ENCODE measurements at places on chromosomes 11 and 22. TPM values are rescaled to one million over a fixed set of nuclear protein-coding genes. Genes with fewer than 3 reads are reported as not detected.

Gene BDNF
- total RNA-seq = 8.7 TPM

Gene RAG1
- total RNA-seq = not detected

Gene BMAL1
- total RNA-seq = 11.0 TPM

Gene ACER3
- total RNA-seq = 20.9 TPM

Gene OR51B2
- total RNA-seq = not detected

Gene ART5
- not detected for total RNA-seq

Gene DGCR6
- total RNA-seq = 0.97 TPM

Gene VWA5A
- 0.16 TPM for total RNA-seq

Gene TRIM6
- 10.5 TPM for total RNA-seq
